ENCODE measurements at places on chromosomes 3 and 15.
A peak's percentile ranks its signal among the peaks of the same experiment; 100 is the strongest.

DNA sequence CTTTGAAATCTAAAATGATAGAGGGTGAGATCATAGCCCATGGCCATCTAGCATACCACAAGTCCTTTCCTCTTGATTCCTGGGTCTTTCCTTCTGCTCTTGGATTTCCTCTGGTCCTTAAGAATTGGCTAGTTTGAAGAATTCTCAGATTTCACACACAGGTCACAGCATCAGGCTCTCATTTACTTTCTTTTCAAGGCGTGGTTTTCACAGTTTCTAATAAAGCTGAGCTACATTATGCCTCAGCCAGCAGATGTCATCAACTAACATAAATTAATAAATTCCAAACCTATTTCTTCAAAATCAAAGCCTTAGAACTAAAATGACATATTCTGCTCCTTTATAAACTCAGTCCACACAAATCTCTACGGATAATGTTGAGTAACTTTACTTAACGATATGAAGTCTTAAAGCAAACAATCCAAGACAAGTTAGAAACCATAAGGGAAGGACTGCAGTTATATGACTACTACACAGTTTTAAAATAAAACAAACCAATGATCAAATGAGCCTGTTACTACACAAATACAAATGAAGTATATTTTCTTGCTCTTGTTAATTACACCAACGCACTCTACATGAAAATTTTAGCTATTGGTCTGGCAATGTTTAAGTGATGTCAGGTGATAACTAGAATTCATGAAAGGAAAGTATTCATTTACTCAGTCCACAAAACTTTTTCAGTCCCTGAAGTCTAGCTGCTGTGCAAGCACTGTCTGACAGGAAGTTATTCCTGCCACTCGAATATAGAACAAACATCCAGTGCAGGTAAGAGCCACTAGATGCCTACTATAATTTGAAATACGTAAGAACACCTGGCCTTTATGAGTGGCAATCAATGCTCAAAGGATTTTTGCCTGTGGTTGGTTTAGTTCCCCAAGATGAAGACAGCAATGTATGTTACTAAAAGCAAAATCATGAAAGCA lies 9.2 kb downstream of the CCDC14 start:
- no peak for DNase-seq

DNA sequence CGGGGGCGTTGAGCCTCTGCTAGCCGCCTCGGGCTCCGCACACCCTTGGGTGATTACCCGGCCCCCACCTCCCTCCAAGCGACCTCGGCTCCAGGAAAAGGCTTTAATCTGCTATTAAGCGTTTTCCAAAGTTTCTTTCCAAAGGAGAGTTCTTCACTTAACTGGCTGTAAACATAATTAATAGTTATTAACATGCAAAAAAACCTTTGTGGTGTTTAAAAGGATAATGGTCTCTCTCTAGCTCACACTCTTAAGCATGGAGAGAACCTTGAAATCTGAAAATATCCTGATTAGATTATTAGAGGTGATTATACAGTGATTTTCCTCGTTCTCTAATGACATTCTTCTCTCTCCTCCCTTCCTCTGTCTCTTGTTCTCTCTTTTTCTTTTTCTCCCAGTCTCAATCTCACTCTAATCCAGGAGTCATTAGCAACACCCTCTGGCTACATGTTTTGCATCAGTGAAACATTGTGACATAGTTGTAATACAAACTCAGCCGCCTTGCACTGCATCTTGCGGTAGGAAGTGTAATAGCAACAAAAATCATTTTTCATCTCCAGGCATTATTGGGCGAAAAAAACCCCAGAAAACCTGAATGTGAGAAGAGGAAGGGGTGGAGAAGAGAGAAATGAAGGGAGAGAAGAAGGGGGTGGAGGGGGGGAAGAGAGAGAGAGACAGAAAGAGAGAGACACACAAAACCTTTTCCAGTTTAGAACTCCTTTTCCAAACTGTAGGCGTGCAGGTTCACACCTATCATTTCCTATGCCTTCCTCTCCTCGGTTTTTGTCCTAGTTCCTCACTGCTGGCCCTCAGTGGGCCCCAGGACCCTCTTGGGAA lies 24.4 kb downstream of the NR2F2 start:
- no peak for DNase-seq

DNA sequence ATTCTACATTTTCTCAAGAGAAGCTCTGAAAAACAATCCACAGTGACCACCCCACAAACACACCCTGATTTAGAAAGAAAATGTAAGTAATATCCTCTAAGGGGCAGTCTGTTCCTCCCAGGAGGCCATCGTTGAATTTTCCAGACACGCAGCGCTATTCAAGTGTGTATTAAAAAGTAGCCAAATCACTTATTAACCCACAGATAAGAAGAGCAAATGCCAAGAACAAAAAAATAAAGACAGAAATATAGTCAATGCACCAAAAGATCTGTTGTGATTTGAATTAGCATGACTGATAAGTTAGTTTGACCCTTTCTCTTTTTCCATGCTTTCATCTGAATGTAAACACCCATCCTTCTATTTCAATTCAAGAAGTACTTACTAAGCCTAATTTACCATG lies 622.8 kb upstream of the ZNF385D start:
- no peak for DNase-seq

DNA sequence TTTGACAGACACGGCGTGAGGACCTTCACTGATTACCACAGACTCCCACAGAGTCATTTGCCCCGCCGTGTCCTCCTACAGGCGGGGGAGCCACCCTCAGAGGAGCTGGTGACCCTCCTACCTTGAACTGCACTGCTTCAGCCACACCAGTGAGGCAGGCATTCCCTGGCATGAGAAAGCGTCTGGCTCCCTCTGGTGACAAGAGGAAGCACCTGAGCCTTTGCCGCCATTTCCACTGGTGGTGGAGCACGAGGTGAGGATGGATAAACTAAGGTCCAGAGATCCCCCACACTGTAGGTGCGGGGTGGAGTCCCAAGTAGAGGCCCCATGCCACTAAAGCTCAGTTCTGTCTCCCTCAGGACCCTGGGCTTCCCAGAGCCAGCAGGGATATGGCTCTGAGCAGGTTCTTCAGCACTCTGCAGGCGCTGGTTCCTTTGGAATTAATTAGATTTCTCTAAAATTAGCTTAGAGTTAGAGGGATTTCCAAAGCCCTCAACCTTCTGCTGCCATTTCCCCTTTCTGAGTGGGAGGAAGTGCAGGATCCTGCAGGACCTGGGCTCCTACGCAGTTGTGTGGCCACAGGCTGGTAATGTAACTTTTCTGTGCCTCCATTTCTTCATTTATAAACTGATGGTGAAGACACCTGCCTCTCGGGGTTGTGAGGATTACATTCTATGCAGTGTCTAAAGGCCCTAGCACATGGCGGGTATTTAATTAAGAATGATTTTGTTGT lies 224.0 kb downstream of the SLCO3A1 start:
- peak; percentile 75 for DNase-seq

GRCh38 chr3:123723522-123724168 lies 138.8 kb upstream of the HACD2 start:
- peak; percentile 60 for DNase-seq

- DNase-seq = no peak
Observed at GRCh38 chr3:191026746-191027145, 164.3 kb upstream of the GMNC start.

DNA sequence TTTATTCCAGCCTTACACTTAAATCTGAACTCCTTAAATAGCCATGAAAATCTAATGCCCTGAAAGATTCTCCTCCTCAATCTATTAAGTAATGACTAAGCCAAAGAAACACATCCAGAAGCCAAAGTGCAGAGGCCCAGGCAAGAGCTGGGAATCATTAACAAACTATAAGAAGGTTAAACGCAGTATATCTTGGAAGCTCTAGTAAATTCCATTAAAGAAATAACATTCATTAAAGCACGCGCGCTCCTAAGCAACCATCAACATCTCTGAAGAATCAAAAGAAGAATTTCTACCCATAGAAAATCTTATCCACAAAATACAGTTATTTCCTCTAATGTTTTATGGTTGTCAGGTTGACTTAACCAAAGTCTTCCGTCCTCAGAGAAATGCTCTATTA lies 29.5 kb downstream of the MB21D2 start:
- no peak for DNase-seq

GRCh38 chr3:184134746-184135148 lies 411 bp upstream of the EIF2B5 start:
- no peak for DNase-seq

DNA sequence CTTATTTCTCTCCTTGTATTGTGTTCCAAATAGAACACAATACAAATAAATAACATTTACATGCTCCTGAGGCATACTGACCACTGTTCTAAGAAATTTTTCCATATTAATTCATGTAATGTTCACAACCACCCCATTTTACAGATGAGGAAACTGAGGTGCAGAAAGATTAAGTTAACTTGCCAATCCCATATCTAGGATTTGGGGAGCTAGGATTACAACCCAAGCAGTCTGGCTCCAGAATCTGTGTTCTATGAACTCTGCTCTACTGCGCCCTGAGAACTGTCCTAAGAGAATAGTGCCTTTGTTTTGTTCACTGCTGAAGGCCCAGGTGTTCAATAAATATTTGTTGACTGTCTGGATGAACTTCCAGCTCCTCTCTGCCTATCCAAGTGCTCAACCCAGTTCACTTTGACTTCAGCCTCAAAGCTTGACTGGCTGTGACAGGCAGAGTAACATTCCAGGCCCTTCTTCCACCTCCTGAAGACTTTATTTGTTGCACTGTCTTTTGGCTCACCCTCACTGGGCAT lies 3.1 kb downstream of the NEK10 start:
- no peak for DNase-seq

GRCh38 chr3:3589715-3590130 lies 209.5 kb upstream of the LRRN1 start:
- no peak for DNase-seq

DNA sequence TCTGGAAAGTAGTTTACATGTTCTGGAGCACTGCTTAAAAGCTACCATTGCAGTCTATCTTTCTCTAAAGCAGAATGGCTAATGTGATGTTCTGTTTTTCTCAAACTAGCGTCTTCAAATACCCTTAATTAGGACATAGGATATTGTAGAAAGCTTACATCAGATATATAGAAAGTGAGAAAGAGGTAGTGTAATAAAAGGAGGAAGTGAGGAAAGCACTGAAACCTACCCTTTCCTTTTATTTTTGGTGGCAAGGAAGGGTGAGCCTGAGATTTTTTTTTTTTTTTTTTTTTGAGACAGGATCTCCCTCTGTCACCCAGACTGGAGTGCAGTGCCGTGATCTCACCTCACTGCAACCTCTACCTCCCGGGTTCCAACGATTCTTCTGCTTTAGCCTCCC lies 9.4 kb downstream of the SENP2 start:
- DNase-seq = no peak

- peak; percentile 10 for DNase-seq
Observed at GRCh38 chr3:184874709-184875644, 63.0 kb downstream of the VPS8 start.

- no peak for DNase-seq
Observed at GRCh38 chr3:179330438-179330837, 7.6 kb downstream of the ZNF639 start.

GRCh38 chr3:184178521-184179138 lies 4.0 kb downstream of the AP2M1 start:
- DNase-seq = no peak

DNA sequence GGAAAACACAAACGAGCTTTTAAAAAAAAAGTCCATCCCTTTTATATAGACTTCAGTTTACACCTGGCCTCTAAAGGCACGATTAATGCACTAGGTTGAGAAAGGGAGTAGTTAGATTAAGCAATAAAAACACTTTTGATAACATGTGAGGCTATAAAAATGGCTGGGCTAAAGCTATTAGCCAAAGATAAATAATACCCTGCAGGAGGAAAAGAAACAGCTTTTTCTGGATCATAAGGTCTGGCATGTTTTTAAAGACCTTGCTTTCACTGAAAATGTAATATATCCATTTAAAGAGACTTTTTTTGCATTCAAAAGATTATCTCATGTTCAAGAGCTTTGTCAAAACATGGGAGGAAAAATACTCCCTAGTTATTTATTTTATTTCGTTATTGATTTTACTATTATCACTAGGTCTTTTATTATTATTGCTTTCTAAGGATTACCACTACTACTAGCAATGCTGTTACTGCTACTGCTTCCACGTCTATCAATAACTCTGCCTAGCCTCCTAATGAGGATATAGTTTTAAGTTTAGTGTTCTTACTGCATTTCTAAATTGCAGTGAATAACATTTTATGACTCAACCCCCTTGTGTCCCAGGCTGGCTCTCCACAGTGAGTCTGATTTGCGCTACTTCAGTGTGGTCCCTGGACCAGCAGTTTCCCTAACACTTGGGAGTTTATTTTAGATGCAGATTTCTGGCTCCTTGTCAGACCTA lies 93.4 kb downstream of the THRB start:
- DNase-seq = no peak

DNA sequence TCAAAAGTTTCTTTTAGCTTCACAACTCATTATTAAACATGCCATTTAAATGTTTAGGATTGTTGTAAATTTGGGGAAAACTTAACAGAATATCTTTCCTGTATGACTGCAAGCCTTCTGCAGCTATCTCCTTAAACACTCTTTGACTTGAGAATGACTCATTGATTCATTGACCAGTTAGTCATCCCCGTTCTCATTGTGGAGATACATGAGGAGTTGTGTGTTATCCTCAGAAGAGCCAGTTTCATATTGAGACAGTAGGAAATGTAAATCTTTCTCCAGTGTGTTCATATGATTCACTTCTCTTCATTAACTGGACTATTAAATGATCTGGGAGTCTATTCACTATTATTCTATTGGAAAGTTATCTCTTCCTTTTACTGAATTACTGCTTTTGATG lies 83.0 kb downstream of the CRYGS start:
- DNase-seq = no peak

DNA sequence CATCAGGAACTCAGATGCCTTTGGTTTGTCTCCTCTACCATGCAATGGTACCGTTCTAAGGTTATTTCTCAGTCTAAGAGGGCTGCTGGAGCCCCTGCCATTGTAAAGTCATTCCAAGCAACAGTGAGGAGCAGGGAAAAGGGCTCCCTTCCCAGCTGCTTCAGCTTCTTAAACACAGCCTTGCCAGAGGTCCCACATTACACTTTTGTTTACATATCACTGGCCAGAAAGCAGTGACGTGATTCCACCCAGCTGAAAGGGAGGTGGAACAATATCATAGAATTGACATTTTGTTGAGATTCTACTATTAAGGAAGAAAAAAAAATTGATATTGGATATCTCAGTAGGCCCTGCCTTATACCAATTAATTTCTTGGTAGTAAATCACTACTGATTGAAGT lies 194.6 kb downstream of the SUCLG2 start:
- no peak for DNase-seq

DNA sequence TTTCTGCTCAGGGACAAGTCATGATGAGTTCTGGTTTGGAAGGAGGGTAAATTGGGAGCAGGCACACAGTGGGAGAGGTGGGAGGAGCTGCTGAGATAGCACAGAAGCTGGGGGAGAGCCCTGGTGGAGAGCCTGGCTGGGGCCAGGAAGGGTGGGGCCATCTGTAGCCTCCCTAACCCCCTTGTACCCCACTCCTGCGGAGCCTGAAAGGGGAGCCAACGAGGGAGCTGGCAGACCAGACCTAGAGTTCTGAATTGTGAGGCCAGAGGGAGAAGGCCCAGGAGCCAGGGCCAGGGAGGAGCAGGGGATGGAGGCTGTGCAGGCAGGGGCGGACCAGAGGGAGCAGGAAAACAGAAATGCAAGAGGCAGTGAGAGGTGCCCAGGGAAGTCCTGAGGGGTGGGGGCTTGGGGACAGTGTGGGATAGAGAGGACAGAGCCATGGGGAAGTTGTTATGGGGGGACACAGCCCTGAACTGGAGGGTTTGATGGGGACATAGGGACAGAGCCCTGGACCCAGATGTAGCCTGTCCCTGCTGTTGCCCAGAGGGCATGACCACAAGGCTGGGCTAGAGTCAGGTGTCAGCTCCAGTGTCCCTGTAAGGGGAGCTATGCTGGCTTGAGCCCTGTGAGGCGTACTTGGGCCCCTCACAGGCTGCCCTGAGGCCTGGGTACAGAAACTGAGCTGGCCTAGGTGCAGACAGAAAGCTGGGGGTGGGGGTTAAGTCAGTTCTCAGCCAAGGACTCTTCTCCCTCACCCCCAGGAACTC lies 1.2 kb downstream of the TMIE start:
- no peak for DNase-seq

Data from stimulated activated naive CD8-positive, alpha-beta T cell treated with anti-CD3 and anti-CD28 coated beads, Interleukin-15, amount 100 ng/mL, for 72 hours (primary cell).